ENCODE measurements at places on chromosomes 13 and 19.

- DNase-seq, result no peak
Measured at GRCh38 chr13:103276775-103277498, 210.7 kb upstream of the SLC10A2 start.

DNA sequence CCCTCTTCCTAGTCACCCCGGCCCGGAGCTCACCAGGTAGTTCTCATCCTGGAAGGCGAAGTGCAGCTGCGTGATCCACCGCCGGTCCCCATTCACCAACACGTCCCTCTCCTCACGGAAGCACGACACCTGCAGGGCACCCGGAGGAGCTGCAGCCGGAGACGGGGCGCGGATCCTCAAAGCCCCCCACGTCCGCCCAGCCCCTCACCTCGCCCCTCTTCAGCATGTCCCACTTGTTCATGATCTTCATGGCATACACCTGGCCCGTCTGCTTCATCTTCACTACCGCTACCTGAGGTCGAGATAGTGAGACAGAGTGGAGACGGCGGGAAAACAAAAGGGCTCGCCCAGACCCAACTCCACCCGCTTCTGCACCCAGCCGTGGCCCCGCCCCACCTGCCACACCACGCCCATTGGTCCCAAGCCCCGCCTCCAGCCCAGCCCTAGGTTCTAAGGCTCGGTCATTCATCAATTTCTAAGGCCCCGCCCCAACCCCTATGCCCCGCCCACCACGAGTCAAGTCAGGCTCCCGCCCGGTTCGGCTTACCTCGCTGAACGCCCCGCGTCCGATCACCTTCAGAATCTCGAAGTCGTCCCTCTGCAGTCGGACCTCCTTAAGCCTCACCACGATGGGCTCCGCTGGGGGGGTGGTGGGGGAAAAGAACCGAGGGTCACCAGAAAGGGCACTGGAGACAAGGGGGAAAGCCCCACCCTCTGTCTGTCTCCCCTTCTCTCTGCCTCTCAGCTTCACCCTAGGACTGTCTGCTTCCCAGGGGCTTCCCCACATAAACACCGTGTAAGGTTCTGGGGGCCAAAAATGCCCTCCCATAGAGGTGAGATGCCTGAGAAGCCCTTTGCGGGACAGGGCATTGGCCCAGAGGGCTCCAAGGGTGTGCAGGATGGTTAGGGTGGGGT is 2.8 kb downstream of the DMPK start:
- DNase-seq, result peak; percentile 97

DNA sequence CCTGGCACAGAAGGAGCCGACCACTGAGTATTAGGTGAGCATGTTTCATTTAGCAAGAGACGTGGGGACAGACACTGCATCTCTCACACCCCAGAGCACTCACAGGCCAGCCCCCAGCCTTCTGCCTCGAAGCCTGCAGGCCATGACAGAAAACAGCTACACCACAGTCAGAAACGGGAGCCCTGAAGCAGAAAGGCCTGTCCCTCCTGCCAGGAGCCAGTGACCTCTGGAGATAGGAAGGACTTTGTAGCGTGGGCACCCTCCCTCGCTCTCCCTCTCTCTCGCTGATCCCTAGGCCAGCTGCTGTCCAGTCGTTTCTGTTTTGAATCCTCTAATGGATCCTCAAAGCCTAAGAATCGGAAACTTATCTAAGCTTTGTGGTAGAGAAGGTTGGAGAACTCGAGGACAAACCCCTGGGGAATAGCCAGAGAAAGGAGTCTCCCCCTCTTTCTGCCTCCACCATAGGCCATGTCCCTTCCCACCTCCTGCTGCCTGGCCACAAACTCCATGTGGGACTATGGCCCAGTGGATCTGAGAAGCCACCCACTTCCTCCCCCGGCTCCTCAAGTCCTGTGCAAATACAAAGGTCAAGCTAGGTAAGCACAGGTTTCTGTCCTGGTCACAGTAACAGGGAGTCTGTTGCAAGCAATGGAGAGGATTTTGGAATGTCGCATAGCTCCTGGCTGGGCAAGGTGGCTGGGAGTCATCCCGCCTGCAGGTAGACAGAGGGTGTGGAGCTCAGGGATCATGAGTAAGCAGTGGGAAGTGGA is 95.1 kb downstream of the NUFIP1 start:
- no peak for DNase-seq

DNA sequence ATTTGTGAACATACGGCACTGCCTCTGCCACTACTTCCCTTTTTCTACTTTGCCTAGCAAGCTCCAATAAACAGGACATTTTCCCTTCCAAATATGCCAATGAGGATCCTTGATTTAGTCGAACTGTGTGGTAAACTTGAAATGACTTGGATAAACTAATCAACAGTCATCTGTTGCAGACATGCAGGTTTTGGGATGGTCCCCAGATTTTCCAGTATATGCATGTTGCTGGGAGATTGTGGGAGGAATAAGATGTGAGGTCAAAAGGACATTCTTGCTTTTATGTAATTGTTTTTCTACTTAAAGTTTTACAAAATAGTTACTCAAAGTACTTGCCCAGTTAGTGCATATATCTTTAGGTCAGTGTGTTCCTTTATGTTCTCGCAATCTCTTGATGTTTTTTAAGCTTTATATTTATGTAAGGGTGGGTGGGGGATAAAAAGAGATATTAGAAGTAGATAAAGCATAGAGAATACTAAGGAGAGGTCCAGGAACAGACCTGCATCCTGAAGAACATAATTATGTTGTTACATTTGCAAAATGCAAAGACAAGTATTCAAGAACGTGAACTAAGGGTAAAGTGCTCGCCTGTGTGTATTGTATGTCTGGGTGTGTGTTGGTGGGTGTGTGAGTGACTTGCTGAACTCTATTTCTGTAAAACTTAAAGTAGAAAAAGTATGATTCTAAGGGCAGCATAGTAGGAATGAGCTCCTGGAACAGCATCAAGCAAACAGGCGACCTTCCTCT is 88.4 kb upstream of the OXGR1 start:
- DNase-seq, result no peak

DNA sequence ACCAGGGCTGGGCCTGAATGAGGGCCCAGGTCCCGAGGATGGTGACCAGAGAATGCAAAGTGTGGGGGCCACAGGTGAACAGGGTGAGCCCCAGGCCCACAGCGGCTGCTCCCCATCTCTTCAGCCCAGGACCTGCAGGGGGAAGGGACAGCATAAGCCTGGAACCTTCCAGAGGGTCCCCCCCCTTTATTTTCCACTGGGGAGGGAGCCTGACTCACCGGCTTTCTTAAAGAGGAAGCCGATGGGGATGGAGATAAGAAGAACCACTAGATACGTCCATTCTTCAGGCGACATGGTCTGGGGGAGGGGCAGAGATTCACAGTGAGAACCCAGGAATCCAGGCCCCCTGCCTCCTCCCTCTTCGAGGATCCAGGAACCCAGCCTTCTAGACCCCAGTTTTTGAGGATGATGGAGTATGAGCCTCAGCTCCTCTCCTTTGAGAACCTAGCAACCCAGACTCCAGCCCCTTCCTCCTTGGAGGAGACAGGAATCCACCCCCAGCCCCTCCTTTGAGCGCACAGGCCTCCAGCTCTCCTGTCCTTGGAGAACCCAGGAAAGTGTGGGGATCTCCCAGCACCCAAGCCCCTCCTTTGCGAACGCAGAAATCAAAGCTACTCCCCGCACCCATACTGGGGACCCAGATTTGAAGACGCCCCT is 1.0 kb downstream of the MBOAT7 start:
- DNase-seq, result peak; percentile 75

Measured in activated CD4-positive, alpha-beta T cell treated with anti-CD3 and anti-CD28 coated beads for 48 hours (primary cell).